Activated T-cell treated with anti-CD3 and anti-CD28 coated beads, Interleukin-2, amount 50 U/mL, for 72 hours (primary cell): ENCODE measurements at places on chromosomes 13 and 19.
A peak's percentile ranks its signal among the peaks of the same experiment; 100 is the strongest.

GRCh38 chr19:7393939-7394730, 45.4 kb downstream of the ARHGEF18 start:
- H3K27me3 ChIP-seq, result no peaks in the 10 kb centered on the region
- H3K4me3 ChIP-seq, result peak overlapping the region; percentile 97
- H3K36me3 ChIP-seq, result peaks cover 3% of the 10 kb centered on the region
- DNase-seq, result no peak
- H3K27ac ChIP-seq, result peak overlapping the region; percentile 71
- peaks cover 33% of the 10 kb centered on the region for H3K4me1 ChIP-seq

DNA sequence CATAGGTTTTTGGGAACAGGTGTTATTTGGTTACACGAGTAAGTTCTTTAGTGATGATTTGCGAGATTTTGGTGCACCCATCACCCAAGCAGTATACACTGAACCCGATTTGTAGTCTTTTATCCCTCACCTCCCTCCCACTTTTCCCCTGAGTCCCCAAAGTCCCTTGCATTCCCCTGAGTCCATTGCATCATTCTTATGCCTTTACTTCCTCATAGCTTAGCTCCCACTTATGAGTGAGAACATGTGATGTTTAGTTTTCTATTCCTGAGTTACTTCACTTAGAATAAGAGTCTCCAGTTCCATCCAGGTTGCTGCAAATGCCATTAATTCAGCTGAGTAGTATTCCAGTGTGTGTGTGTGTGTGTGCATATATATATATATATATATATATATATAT, 97.2 kb upstream of the EDNRB start:
- H3K36me3 ChIP-seq, result no peaks in the 10 kb centered on the region
- H3K27ac ChIP-seq, result no peak overlapping the region
- no peaks in the 10 kb centered on the region for H3K27me3 ChIP-seq
- no peak for DNase-seq
- no peaks in the 10 kb centered on the region for H3K4me1 ChIP-seq

GRCh38 chr13:41130356-41130755, 2.2 kb downstream of the KBTBD6 start:
- H3K36me3 ChIP-seq, result peaks cover 12% of the 10 kb centered on the region
- peak overlapping the region; percentile 76 for H3K27ac ChIP-seq
- peaks cover 40% of the 10 kb centered on the region for H3K4me1 ChIP-seq
- no peaks in the 10 kb centered on the region for H3K27me3 ChIP-seq
- DNase-seq, result no peak
- H3K4me3 ChIP-seq, result peak overlapping the region; percentile 90

- H3K4me3 ChIP-seq, result no peak overlapping the region
- no peaks in the 10 kb centered on the region for H3K36me3 ChIP-seq
- peaks cover 13% of the 10 kb centered on the region for H3K27me3 ChIP-seq
- DNase-seq, result no peak
- no peaks in the 10 kb centered on the region for H3K4me1 ChIP-seq
- no peak overlapping the region for H3K27ac ChIP-seq
Measured at GRCh38 chr19:32233885-32234284, 111.5 kb upstream of the ZNF507 start.

DNA sequence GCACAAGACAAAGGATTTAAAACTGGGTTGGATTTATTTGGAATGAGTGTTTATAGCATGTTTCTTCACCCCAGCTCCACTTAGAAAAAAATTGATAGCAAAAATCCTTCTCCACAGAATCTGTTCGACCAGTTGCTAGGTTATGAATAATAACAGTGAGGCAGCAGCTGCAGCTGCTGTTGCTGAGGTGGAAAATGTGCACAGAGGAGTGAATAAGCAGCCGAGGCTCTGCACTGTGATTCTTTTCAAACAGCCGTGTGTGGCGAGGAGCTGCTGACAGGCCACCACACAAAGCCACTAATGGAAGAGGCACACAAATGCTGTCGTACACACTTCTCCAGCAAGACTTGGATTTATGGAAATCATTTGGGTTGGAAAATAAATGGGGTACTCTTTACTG, 6.4 kb upstream of the RASL11A start:
- H3K27me3 ChIP-seq, result no peaks in the 10 kb centered on the region
- H3K27ac ChIP-seq, result peak overlapping the region; percentile 71
- H3K4me3 ChIP-seq, result no peak overlapping the region
- H3K36me3 ChIP-seq, result peaks cover 4% of the 10 kb centered on the region
- no peak for DNase-seq

DNA sequence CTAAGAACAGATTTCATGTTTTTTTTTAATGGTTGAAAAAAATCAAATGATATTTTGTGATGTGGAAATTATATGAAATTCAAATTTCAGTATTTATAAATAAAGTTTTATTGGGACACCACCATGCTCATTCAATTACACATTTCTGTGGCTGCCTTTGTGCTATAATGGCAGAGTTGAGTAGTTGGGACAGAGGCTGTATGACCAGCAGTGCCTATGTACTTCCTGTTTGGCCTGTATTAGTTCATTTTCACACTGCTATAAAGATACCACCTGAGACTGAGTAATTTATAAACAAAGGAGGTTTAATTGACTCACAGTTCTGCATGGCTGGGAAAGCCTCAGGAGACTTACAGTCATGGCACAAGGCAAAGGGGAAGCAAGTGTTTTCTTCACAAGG, 33.6 kb downstream of the AKAP11 start:
- no peaks in the 10 kb centered on the region for H3K27me3 ChIP-seq
- H3K4me1 ChIP-seq, result peaks cover 15% of the 10 kb centered on the region
- peaks cover 24% of the 10 kb centered on the region for H3K36me3 ChIP-seq
- DNase-seq, result no peak
- no peak overlapping the region for H3K27ac ChIP-seq

DNA sequence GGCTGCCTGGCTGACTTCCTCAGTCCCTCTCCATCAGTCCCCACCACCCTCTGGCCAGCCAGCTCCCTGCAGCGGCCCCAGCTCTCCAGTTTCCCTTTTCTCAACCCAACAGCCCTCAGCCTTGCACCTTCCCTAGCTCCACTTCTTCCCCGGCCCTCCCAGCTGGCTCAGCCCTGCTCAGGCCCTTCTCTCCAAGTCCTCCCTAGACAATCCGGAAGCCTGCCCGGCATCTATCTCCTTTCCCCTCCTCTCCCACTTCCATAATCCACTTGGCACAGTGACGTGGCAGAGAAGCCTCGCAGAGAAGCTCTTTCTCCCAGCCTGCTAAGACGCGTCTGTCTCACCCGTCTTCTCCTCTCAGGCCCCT, 1.1 kb downstream of the UBXN6 start:
- H3K27ac ChIP-seq, result peak overlapping the region; percentile 81
- H3K4me1 ChIP-seq, result peaks cover 12% of the 10 kb centered on the region
- H3K4me3 ChIP-seq, result peak overlapping the region; percentile 97
- no peaks in the 10 kb centered on the region for H3K27me3 ChIP-seq
- peaks cover 1% of the 10 kb centered on the region for H3K36me3 ChIP-seq

- H3K36me3 ChIP-seq, result peaks cover 2% of the 10 kb centered on the region
- H3K27ac ChIP-seq, result no peak overlapping the region
- H3K4me1 ChIP-seq, result peaks cover 8% of the 10 kb centered on the region
- H3K27me3 ChIP-seq, result no peaks in the 10 kb centered on the region
- no peak overlapping the region for H3K4me3 ChIP-seq
Measured at GRCh38 chr13:100454876-100455275, 133.7 kb downstream of the GGACT start.

GRCh38 chr19:47487551-47488515, 3.8 kb upstream of the KPTN start:
- H3K4me1 ChIP-seq, result peaks cover 41% of the 10 kb centered on the region
- H3K4me3 ChIP-seq, result no peak overlapping the region
- no peak for DNase-seq
- no peak overlapping the region for H3K27ac ChIP-seq
- H3K36me3 ChIP-seq, result peaks cover 2% of the 10 kb centered on the region
- no peaks in the 10 kb centered on the region for H3K27me3 ChIP-seq

DNA sequence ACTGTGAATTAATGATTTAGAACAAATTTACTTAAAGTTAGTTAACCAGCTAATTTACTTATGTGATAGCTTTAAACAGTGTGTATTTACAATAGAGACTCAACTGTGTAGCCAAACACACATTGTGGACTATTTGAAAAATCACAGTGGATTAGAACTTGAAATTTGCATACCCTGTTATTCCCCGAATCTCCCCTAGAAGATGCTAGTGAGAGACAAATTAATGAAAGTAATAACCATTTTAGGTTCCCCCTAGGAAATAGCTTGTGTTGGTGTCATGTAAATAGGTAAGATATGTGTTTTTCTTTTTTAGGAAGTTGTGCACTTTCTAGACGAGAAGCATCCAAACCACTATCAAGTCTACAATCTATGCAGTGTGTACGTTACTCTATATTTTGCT, 98.5 kb downstream of the C1QTNF9 start:
- H3K27ac ChIP-seq, result no peak overlapping the region
- peaks cover 8% of the 10 kb centered on the region for H3K27me3 ChIP-seq
- no peaks in the 10 kb centered on the region for H3K4me1 ChIP-seq
- no peak for DNase-seq
- no peaks in the 10 kb centered on the region for H3K36me3 ChIP-seq

DNA sequence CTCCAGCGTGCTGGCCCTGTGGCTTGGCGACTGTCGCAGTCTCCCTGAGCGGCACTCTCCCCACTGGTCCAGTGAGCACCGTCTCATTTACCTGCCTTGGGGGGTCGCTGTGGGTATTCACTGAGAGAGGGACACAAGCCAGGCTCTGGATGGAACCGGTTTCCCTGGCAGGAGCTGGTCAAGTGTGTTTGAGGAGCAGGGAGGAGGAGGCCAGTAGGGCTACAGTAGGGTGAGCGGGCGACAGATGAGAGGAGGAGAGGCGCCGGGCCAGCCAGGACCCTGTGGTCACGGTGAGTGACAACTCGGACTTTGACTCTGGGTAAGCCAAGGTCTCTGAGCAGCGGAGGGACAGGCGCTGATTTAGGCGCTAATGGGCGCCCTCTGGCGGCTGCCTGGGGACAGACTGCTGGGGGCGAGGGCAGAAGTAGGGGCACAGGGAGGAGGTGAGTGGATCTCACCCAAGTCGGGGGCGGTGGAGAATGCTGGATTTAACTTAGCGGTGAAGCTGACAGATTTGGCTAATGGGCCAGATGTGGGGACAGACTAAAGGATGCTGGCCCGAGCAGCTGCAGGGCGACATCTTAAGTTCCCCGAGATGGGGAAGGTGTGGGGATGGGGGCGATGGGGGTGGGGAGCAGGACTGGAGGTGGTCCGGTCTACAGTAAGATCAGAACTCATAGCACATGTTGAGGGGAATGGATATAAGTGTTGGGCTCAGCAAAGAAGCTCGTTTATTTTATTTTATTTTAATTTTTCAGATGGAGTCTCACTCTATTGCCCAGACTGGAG, 4.7 kb upstream of the PRMT1 start:
- peaks cover 16% of the 10 kb centered on the region for H3K36me3 ChIP-seq
- DNase-seq, result peak; percentile 81
- H3K4me3 ChIP-seq, result peak overlapping the region; percentile 8

DNA sequence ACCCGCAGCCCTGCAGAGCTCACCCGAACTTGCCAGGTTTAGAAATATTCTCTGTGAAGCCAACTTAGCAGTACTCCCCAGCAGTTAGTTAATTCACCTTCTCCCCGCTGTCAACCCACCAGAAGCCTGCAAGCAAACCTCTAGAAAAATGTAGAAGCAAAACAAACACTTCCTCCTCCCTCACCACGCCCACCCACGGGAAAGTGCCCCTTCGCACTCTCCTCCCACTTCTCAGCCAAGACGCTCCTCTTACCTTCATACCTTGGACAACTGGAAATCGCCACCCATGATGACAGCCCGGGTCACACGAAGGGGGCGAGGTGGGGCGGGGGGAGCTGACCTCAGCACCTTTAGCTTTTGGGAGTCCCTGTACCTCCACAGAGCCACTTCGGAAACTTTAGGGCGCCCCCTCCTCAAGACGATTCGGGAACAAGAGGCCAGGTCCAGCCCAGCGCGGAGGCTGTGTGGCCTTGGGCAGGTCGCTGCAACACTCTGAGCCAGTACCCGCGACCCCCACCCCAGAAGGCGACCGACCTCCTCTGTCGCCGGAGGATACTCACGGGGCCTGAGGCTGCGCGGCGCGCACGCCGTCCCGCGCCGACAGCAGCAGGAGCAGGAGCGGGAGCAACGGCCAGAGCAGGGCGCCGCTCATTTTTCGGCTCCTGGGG, 485 bp downstream of the CPAMD8 start:
- H3K36me3 ChIP-seq, result peaks cover 6% of the 10 kb centered on the region
- H3K4me3 ChIP-seq, result peak overlapping the region; percentile 48
- no peak for DNase-seq

- DNase-seq, result no peak
- H3K4me1 ChIP-seq, result no peaks in the 10 kb centered on the region
- no peak overlapping the region for H3K4me3 ChIP-seq
- H3K36me3 ChIP-seq, result no peaks in the 10 kb centered on the region
- peaks cover 55% of the 10 kb centered on the region for H3K27me3 ChIP-seq
Measured at GRCh38 chr13:25440061-25440460, 68.3 kb downstream of the ATP8A2 start.

GRCh38 chr19:51550848-51551672, 19.6 kb upstream of the SIGLEC6 start:
- H3K4me3 ChIP-seq, result no peak overlapping the region
- H3K36me3 ChIP-seq, result peaks cover 4% of the 10 kb centered on the region
- DNase-seq, result no peak

GRCh38 chr13:79380997-79381396, 25.1 kb downstream of the RBM26 start:
- H3K4me1 ChIP-seq, result peaks cover 62% of the 10 kb centered on the region
- peaks cover 15% of the 10 kb centered on the region for H3K36me3 ChIP-seq
- peak overlapping the region; percentile 41 for H3K27ac ChIP-seq
- no peaks in the 10 kb centered on the region for H3K27me3 ChIP-seq
- no peak for DNase-seq

- H3K4me3 ChIP-seq, result no peak overlapping the region
- H3K27me3 ChIP-seq, result no peaks in the 10 kb centered on the region
- no peaks in the 10 kb centered on the region for H3K36me3 ChIP-seq
- H3K27ac ChIP-seq, result no peak overlapping the region
- H3K4me1 ChIP-seq, result peaks cover 6% of the 10 kb centered on the region
- DNase-seq, result no peak
Measured at GRCh38 chr13:49607761-49608160, 20.5 kb upstream of the ARL11 start.

GRCh38 chr13:71964491-71965100, 97.6 kb upstream of the DACH1 start:
- DNase-seq, result no peak
- H3K36me3 ChIP-seq, result peaks cover 1% of the 10 kb centered on the region
- no peaks in the 10 kb centered on the region for H3K27me3 ChIP-seq
- peak overlapping the region; percentile 52 for H3K4me3 ChIP-seq

DNA sequence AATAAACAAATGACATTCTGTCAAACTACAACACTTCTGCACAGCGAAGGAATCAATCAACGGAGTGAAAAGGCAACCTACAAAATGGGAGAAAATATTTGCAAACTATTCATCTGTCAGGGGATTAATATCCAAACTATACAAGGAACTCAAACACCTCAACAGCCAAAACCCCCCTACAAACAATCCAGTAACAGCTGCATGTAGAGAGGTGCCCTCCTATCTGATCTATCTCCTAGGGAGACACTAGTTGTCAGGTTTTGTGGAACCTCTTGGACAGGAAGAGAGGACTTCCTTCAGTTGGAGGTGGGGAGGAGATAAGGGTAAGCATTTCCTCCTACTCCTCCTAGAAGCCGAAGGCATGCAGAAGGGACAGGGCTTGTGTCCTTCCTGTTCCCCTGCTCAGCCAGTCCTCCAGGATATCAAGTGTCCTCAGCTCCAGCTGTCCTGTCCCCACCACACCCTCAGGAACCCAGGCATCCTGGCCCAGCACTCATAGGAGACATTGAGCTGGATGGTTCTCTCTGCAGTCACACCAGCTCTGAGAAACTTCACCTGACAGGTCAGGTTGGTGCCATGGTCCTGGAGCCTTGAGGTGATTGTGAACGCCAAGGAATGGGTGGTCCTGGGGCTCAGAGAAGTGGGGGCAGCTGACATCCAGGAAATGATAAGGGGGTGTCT, 9.8 kb upstream of the SIGLEC8 start:
- no peak for DNase-seq
- no peak overlapping the region for H3K27ac ChIP-seq
- H3K4me1 ChIP-seq, result peaks cover 45% of the 10 kb centered on the region
- H3K27me3 ChIP-seq, result peaks cover 45% of the 10 kb centered on the region

- DNase-seq, result peak; percentile 12
- H3K36me3 ChIP-seq, result peaks cover 19% of the 10 kb centered on the region
- H3K27ac ChIP-seq, result peak overlapping the region; percentile 80
Measured at GRCh38 chr13:32917504-32917903, 98.7 kb upstream of the KL start.
